ENCODE measurements at places on chromosomes 5 and 9. TPM values are rescaled to one million over a fixed set of nuclear protein-coding genes. Genes with fewer than 3 reads are reported as not detected.

Gene CDC23
- 41.3 TPM for total RNA-seq

Gene SLC6A3
- not detected for total RNA-seq

DNA sequence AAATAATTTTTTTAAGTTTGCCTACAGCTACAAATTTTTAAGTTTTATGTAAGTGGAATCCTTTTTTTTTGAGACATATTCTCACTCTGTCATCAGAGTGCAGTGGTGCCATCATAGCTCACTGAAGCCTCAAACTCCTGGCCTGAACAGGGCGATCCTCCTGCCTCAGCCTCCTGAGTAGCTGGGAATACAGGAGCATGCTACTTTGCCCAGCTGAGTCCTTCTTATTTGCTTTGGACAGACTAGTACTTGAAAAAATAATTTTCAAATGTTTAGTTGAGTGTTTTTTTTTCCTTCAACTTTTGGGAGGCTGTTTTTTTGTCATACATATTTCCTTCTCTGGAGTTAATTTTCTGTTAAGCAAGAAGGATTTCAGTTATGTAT, 7.4 kb downstream of the GAPVD1 start:
- no peaks in the 10 kb centered on the region for H3K27me3 ChIP-seq
- H3K27ac ChIP-seq: no peak overlapping the region
- peaks cover 18% of the 10 kb centered on the region for H3K4me1 ChIP-seq
- no peak overlapping the region for H3K4me3 ChIP-seq
- H3K36me3 ChIP-seq: no peaks in the 10 kb centered on the region

DNA sequence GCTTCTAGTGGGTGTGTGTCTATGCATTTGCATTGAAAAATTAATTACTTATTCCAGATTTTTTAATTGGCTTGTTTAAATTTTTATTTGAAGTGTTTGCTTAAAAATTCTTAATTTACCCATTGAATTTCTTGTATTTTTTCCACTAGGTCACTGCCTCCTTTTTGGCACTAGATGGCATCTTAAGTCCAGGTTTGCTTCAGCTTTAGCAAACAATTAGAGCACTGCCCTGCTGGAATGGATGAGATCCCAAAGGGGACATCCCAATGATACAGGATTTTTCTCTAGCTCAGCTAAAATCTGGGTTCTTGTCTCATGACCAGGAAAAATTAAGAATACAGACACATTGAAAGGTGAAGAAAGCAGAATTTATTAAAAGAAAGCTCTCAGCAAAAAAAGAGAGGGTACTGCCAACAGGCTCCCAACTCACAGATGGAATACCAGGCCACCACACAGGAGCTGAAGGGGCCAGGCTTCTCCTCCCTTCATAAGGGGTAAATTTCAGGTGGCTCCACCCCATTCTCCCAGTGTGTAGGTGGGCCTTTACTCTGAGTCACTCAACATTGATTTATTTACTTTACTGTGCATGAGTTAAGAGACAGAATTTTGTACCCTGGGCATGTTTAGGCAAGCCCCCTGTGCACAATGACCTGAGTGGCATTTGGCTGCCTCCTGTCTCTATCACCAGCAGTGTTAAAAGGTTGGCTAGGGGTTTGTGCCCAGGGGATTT, 532.4 kb downstream of the ANXA1 start:
- no peaks in the 10 kb centered on the region for H3K27me3 ChIP-seq
- no peak for DNase-seq
- peaks cover 5% of the 10 kb centered on the region for H3K36me3 ChIP-seq
- H3K4me3 ChIP-seq: no peak overlapping the region
- H3K27ac ChIP-seq: no peak overlapping the region
- no peaks in the 10 kb centered on the region for H3K4me1 ChIP-seq

Gene FGF10
- total RNA-seq: not detected

GRCh38 chr5:15487228-15487627, 12.8 kb upstream of the FBXL7 start:
- no peak overlapping the region for H3K4me3 ChIP-seq
- no peaks in the 10 kb centered on the region for H3K4me1 ChIP-seq
- no peak for DNase-seq
- H3K36me3 ChIP-seq: no peaks in the 10 kb centered on the region
- H3K27me3 ChIP-seq: no peaks in the 10 kb centered on the region

DNA sequence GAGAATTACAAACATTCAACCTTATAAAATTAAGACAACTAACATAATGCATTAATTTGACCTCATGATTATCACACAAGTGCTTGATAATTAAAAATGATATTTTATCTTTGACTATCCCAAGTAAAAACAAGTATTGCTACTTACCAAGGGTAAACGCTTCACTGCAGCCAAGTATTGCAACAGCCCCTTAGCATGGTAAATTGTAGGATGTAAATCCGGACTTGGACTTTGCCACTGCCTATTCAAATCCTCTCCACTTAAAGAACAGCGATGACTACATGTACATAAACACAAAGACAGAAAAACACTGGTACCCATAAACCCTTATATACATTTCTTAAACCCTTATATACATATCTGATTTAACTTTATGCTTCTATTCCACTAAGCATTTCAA, 155.1 kb downstream of the AGTPBP1 start:
- H3K27me3 ChIP-seq: no peaks in the 10 kb centered on the region
- peaks cover 5% of the 10 kb centered on the region for H3K36me3 ChIP-seq
- DNase-seq: no peak
- H3K4me1 ChIP-seq: peaks cover 3% of the 10 kb centered on the region
- H3K4me3 ChIP-seq: no peak overlapping the region
- no peak overlapping the region for H3K27ac ChIP-seq

DNA sequence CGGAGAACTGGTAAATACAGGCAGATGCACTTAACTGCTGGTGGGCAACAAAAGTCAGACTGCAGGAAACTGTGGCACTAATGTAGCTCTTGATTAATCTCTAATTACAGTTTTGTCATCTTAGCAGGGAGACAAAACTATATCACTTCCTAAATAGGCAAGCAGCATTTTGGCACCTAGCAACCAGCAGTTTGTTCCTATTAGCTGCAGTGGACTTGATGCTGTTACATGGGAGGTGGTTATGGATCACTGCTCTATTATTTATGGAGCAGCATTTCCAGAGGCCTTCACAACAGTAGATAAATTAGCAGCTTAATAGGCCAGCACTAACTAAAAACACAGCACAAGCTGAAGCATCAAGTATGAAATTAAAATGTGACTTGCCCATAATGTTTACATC, 518.3 kb upstream of the ITGA1 start:
- H3K4me1 ChIP-seq: no peaks in the 10 kb centered on the region
- H3K27ac ChIP-seq: no peak overlapping the region
- no peaks in the 10 kb centered on the region for H3K27me3 ChIP-seq
- DNase-seq: no peak
- H3K4me3 ChIP-seq: no peak overlapping the region
- peaks cover 4% of the 10 kb centered on the region for H3K36me3 ChIP-seq

Gene CCL27
- total RNA-seq: not detected
